Endodermal cell (in vitro differentiated cells): ENCODE measurements at places on chromosomes 4 and X.

DNA sequence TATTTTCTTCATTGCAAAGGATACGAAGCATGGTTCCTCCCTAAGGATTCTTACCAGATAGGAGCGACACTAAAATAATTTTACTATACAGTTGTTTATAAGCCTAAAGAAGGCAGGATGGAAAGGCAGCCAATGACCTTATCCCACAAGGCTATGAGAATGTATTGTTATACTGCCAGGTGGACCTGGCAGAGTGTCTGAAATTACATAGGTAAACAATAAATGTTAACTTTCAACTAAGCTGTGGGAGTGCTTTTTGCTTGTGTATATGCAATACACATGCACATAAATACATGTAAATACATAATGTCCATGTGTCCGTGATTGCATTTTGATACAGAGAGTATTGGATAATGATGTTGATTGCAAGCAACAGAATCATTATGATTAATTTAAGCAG lies 850.6 kb downstream of the CENPC start:
- no peak for DNase-seq

- DNase-seq = no peak
Measured at GRCh38 chr4:94941706-94942105, 184.0 kb downstream of the BMPR1B start.

- DNase-seq = no peak
Measured at GRCh38 chr4:26157541-26157940, 163.3 kb upstream of the RBPJ start.

GRCh38 chr4:172369471-172369959 lies 556.3 kb downstream of the GALNTL6 start:
- no peak for DNase-seq

- DNase-seq = no peak
Measured at GRCh38 chrX:7904562-7904961, 22.7 kb downstream of the PNPLA4 start.

DNA sequence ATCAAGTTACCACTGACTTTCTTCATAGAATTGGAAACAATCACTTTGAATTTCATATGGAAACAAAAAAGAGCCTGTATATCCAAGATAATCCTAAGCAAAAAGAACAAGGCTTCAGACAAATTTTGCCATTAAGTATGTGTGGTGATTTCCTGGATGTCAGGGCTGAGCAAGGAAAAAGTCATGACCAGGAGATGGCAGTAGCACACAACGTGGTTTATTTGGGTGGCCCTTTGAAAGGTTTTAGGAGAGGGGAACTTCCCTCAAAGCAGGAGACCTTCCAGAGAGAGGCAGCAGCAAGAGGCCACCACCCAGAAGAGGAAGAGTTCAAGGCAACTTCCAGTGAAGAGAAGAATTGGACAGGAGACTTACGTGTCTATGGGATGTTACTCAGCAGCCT lies 18.1 kb upstream of the ZXDB start:
- DNase-seq = peak; percentile 72

GRCh38 chr4:80008351-80008750 lies 64.7 kb downstream of the ANTXR2 start:
- no peak for DNase-seq

- no peak for DNase-seq
Measured at GRCh38 chr4:47915378-47915777, 995 bp upstream of the NFXL1 start.

GRCh38 chrX:107683931-107684330 lies 55.6 kb downstream of the PRPS1 start:
- no peak for DNase-seq

DNA sequence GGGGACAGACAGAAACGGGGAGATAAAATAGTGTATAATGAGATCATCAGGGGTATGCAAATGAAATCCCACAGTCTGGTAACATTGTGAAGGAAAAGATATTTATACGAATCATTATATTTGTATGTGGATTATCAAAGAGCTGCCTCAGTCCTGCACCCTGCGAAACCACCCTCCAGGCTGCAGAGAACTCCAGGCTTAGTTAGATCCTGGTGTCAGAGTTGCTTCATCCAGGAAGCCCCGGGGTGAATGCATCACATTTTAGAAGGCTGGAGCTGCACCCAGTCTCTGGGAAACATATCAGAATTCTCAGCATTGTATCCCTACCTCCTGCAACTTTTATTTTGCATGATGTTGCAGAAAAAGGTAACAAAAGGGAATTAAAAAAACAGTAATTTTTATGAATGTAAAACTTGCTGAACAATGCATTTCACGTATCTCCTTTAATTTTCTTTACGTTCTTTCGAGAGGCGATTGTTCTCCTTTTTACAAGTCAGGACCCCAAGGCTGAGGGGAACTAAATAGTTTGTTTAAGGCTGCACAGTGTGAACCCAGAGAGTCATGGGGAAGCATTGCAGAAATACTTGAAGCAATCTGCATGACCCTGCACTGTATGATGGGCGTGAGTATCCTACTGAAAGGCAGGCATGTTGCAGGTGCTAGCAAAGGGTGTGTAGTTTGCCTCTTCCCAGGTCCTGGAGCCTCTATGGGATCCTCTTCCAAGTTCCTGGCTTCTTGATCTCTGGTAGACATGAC lies 299.5 kb upstream of the CLNK start:
- no peak for DNase-seq

DNA sequence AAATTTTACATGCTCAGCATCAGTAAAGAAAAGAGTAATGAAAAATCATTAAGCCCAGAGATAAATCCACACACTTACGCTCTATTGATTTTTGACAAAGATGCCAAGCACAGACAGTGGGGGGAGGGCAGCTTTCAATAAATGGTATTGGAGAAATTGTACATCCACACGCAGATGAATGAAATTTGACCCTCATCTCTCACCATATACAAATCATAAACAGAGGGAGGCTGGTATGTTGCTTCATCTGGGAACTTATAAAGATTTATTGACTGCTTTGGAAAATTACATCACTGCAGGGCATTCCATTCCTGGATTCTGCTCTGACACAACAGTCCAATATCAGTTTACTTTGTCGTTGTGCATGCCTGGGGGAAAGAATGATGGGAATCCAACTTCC lies 58.4 kb upstream of the XAGE1A start:
- no peak for DNase-seq

DNA sequence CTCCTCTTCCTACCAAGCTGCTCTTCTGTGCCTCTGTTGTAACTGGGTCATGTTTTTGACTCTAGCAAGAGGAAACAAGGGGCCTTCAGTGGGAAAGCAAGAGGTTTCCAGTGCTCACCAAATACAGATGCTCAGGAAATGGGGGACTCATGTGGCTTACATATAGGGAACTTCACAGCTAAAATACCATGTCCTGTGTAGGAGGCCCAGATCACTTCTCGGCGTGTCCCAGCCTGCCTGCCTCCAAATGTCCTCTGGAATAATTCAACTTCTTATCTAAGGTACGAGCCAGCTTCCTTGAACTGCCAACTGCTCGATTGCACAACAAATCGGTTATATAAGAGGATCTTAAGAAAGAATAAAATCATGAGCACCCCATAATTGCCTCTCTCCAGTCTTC lies 161.3 kb downstream of the KIT start:
- no peak for DNase-seq

- no peak for DNase-seq
Measured at GRCh38 chr4:143091862-143092261, 92.9 kb upstream of the USP38 start.

- no peak for DNase-seq
Measured at GRCh38 chrX:143642426-143642825, 6.5 kb upstream of the SLITRK4 start.

DNA sequence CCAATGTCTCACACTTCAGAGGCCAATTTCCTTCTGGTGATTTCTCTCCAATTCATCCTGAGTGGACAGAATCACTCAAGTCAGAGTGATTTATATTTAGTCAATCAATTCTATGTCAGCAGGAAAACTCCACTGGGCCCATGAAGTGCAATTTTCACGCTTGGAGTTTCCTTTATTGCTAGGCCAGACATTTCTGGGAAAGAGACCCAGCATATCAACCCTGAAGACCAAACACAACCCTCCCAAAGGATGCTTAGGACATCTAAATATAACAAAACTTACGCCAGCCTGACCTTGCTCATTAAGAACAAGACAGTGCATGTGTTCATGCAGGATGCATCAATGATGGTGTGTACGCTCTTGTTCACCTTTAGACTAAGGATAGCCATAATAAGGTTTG lies 156.4 kb downstream of the RASL11B start:
- DNase-seq = no peak

GRCh38 chrX:13288671-13289070 lies 31.2 kb downstream of the ATXN3L start:
- no peak for DNase-seq

DNA sequence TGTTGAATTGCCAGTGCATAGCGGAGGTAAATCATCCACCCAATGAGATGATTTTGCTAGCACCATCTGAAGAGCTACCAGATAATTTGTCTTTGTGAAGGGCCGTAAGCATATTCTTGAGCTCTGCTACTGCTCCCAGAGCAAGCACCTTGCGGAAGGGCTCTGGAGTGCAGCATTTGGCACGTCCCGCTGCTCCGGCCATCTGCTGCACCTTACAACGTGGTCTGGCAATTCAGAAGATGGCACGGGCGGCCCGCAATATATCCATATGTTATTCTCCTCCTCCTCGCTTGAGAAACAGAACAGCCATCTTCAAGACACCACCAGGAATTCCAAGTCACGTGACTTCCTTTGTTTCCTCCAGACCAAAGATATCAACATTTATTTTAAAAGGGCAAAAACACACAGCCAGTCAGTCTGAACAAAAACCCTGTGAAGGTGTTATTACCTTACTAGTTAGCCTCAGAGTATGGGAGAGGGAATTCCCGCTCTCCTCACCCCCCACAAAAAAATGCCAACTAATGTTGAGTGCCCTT lies 1095.7 kb upstream of the TENM3 start:
- DNase-seq = no peak

DNA sequence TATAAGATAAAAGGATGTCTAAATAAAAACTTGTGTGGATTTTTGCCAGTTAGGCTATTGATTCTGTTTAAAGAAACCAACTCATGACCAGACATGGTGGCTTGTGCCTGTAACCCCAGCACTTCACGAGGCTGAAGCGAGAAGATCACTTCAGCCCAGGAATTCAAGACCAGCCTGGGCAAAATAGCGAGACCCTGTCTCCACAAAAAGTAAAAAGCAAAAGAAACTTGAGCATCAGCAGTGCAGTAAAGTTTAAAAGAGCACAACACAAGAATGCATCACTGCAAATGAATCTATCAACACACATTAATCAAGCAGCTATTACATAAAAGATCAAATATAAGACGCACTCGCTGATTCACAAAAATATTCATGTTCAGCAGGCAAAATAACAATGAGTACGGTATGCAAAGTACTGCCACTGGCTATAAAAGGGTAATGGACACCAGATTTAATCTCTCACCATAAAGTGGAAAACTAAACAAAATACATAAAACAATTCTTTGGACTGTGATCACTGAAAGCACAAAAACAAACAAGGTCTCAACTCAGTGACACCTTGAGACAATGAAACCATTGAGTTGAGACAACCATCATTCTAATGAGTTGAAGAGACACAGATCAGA lies 41.3 kb downstream of the LRBA start:
- DNase-seq = no peak

- no peak for DNase-seq
Measured at GRCh38 chr4:118883861-118884260, 4.8 kb upstream of the SYNPO2 start.

GRCh38 chr4:138775890-138776289 lies 239.7 kb upstream of the NOCT start:
- DNase-seq = no peak

DNA sequence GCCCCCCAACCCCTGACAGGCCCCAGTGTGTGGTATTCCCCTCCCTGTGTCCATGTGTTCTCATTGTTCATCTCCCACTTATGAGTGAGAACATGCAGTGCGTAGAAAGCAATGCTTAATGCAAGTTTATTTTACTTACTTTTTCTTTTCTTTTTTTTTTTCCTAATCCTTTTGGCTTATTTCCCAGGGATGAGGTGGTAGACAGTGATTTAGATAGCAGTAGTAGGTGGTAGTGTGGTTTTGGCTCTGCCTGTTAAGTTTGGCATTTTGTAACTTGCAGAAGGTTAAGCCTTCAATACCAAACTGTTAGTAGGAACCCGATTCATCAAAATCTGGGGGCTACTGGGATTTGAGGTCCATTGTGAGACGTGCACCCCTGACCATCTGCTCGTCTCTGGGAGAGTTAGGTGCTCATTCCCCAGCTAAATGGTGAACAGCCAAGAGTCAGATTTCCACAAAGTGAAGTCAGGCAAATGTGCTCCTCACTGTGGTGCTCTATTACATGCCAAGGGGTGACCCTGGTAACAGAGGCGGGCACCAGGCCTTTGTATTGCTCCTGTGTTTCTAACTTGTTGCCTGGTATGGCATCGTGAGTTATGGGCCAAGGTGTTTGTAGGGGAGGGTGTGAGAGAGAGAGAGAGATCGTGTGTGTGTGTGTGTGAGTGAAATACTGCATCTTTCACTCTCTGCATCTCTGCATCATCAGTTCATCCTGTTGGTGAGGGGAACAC lies 70.3 kb downstream of the PHOX2B start:
- DNase-seq = no peak

- DNase-seq = no peak
Measured at GRCh38 chr4:158176108-158176507, 3.3 kb upstream of the GASK1B start.

DNA sequence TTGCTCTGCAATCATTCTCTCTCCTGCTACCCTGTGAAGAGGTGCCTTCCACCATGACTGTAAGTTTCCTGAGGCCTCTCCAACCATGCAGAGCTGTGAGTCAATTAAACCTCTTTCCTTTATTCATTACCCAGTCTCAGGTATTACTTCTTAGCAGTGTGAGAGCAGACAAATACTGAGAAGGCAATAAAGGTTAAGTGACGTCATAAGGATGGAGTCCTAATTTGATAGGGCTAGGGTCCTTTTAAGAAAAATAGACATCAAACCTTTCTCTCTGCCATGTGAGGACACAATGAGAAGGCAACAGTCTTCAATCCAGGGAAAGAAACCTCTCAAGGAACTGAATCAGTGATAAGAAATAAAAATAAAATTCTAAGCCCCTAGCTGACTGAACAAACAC lies 1262.7 kb downstream of the FAM133A start:
- DNase-seq = no peak

GRCh38 chr4:38099908-38100407 lies 139.8 kb downstream of the PTTG2 start:
- no peak for DNase-seq

- DNase-seq = no peak
Measured at GRCh38 chr4:132386130-132386529, 763.0 kb upstream of the PCDH10 start.

DNA sequence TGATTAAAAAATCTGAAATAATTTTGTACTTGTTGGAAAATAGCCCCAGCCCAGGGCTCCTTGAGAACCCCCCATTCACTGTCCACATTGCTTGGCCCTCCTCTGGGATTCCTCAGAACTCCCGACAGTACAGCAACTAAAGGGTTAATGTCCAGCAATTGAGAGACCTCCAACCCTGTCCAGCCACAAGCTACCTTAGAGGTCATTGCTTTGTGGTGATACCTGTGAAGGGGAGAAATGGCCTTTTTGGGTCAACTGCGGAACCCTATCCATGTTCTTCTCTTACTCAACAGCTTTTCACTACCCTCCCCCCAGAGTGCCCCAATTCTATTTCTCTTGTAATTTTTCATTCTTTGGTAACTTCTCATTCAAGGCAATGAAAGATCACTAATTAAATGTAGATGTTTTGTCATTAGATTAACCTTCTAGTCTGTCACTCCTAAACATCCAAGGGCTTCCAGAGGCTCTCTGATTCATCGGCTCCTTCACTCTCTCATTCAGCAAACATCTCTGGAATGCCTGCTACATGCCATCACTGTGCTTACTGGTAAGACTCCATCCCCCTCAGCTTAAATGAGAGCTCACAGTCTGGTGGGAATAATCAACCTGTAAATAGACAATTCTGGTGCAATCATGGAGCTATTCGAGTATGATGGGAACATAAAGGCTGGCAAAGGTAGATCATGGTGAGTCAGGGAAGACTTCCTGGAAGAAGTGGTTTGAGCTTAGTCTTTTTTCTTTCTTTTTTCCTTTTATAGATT lies 241.4 kb upstream of the PGRMC2 start:
- DNase-seq = peak; percentile 76
